ENCODE measurements at places on chromosomes 7 and 10. TPM values are rescaled to one million over a fixed set of nuclear protein-coding genes. Genes with fewer than 3 reads are reported as not detected.

GRCh38 chr10:23974746-23975272, 234.1 kb upstream of the KIAA1217 start:
- no peaks in the 10 kb centered on the region for H3K36me3 ChIP-seq
- no peak overlapping the region for H3K4me3 ChIP-seq
- DNase-seq = no peak
- H3K27me3 ChIP-seq = no peaks in the 10 kb centered on the region

GRCh38 chr7:24372961-24373955, 89.3 kb downstream of the NPY start:
- H3K4me1 ChIP-seq = no peaks in the 10 kb centered on the region
- DNase-seq = no peak
- no peaks in the 10 kb centered on the region for H3K36me3 ChIP-seq
- no peak overlapping the region for H3K27ac ChIP-seq
- H3K27me3 ChIP-seq = no peaks in the 10 kb centered on the region

DNA sequence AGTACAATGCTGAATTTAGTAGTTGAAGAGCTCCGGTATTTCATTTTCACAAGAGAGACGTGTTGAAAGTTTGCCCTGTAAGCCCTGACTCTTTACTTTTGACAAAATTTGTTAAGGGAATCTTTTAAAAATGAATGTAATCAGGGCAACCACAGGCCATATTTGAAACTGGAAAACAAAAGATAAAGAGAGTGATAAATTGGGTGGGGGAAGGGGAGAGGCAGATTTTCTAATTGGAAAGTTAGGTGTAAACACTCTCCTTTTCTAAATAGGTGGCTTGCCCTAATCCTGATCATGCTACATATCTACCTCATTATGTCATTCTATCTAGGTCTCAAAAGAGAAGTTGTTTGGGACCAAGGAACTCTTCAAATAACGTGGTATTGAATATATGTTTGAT, 90.7 kb downstream of the CABCOCO1 start:
- H3K27me3 ChIP-seq = no peaks in the 10 kb centered on the region
- no peaks in the 10 kb centered on the region for H3K36me3 ChIP-seq
- no peak for DNase-seq
- no peak overlapping the region for H3K4me3 ChIP-seq
- peaks cover 15% of the 10 kb centered on the region for H3K4me1 ChIP-seq
- no peak overlapping the region for H3K27ac ChIP-seq

GRCh38 chr7:100641860-100642533, 645 bp upstream of the TFR2 start:
- H3K36me3 ChIP-seq = no peaks in the 10 kb centered on the region
- no peak for DNase-seq
- no peaks in the 10 kb centered on the region for H3K4me1 ChIP-seq
- no peak overlapping the region for H3K27ac ChIP-seq
- H3K27me3 ChIP-seq = no peaks in the 10 kb centered on the region

GRCh38 chr7:87878208-87878735, 2.0 kb downstream of the DBF4 start:
- H3K27me3 ChIP-seq = no peaks in the 10 kb centered on the region
- H3K36me3 ChIP-seq = no peaks in the 10 kb centered on the region
- no peak for DNase-seq
- H3K4me1 ChIP-seq = peaks cover 15% of the 10 kb centered on the region
- H3K4me3 ChIP-seq = no peak overlapping the region
- H3K27ac ChIP-seq = no peak overlapping the region

DNA sequence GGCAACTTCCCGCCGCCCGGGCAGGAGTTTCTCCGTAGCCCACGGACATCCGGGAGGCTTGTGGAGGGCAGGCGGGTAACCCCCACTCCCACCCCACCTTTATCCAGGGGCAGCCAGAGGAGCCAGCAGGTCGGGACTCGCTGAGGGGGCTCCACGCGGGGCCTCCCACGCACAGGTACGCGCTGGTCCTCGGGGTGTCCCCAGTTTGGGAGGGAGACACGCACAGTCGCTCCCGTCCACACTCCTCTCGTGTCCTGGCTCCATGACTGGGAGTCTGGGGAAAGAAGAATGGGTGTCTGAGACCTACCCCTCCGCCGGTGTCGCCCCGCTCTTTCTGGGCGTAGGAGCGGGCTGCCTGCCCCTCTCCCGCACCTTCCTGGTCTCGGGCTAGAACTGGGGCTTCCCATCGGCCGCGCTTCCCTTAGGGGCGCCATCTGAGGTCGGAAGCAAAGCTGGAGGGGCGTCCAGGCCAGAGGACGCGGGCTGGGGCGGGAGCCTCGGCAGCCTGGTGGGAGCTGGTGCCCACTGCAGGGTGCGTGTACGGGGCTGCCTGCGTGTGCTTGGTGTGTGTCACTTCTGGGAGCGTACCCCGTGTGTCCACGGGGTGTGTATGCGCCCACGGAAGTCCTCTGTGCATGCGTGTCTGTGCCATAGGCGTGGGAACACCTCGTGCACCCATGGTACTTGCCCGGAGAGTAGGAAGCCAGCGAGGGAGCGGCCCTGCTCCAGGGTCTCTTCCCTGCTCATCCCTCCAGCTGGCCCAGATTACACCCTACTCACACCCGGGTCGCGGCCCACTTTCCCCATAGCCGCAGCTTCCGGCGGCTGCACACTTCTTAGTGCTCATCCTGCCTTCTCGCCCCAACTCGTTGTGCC, 73.0 kb upstream of the LEP start:
- no peaks in the 10 kb centered on the region for H3K36me3 ChIP-seq
- peaks cover 13% of the 10 kb centered on the region for H3K4me1 ChIP-seq
- no peak for DNase-seq
- H3K4me3 ChIP-seq = no peak overlapping the region

GRCh38 chr10:109726473-109726872, 196.8 kb downstream of the XPNPEP1 start:
- H3K27me3 ChIP-seq = no peaks in the 10 kb centered on the region
- H3K27ac ChIP-seq = no peak overlapping the region
- H3K4me1 ChIP-seq = no peaks in the 10 kb centered on the region
- DNase-seq = no peak
- H3K36me3 ChIP-seq = no peaks in the 10 kb centered on the region

- no peak overlapping the region for H3K4me3 ChIP-seq
- H3K4me1 ChIP-seq = no peaks in the 10 kb centered on the region
- H3K36me3 ChIP-seq = no peaks in the 10 kb centered on the region
- no peak for DNase-seq
- H3K27me3 ChIP-seq = no peaks in the 10 kb centered on the region
Measured at GRCh38 chr7:138299066-138299465, 161.0 kb upstream of the TRIM24 start.

- DNase-seq = no peak
- no peaks in the 10 kb centered on the region for H3K27me3 ChIP-seq
- H3K27ac ChIP-seq = no peak overlapping the region
Measured at GRCh38 chr10:56596257-56596656, 235.2 kb upstream of the ZWINT start.

DNA sequence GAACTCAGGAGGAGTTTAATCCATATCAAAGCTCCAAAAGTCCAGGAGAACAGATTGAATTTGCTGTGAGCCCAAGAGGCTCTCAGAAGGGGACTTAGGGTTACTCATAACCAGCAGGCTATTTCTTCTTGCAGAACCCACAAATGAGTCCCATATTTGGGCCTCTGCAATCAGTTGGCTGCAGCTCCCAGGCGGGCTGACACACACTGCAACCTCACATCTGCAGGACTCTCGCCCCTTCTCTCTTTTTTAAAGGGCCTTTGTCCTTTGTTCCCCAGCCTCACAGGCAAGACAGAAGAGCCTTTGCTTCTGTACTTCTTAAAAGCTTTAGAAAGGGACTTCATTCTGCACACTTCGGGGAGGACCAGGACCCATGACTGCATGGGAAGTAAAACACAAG, 26.7 kb downstream of the CREB3L2 start:
- H3K4me3 ChIP-seq = no peak overlapping the region
- H3K4me1 ChIP-seq = peaks cover 65% of the 10 kb centered on the region
- no peak for DNase-seq
- no peaks in the 10 kb centered on the region for H3K27me3 ChIP-seq

- no peaks in the 10 kb centered on the region for H3K36me3 ChIP-seq
- no peak overlapping the region for H3K4me3 ChIP-seq
- peaks cover 10% of the 10 kb centered on the region for H3K4me1 ChIP-seq
- H3K27ac ChIP-seq = no peak overlapping the region
- no peaks in the 10 kb centered on the region for H3K27me3 ChIP-seq
Measured at GRCh38 chr7:50959991-50960390, 177.3 kb upstream of the GRB10 start.

DNA sequence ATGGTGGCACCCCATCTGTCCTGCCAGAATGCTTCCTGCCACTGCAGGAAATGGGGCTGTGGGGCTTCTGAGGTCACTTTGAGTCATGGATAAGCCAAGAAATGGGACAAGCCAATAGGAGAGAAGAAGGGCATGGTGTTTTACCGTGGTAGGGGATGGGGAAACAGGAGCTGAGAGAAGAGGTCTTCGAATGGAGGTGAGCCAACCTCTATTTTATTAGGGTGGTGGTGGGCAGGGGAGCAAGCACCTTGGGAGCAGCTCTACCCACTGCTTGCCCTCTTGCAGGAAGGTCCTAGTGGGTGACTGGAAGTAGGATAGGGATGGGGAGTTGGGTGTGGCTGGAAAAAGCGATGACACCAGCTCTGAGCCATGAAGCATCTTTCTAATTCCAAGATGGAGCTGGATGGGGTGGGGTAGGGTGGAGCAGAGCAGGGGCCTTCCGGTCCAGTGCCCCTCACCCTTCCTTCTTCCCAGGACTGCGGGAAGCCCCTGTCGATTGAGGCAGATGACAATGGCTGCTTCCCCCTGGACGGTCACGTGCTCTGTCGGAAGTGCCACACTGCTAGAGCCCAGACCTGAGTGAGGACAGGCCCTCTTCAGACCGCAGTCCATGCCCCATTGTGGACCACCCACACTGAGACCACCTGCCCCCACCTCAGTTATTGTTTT, 9.1 kb downstream of the ZYX start:
- DNase-seq = no peak
- H3K36me3 ChIP-seq = peaks cover 14% of the 10 kb centered on the region
- no peak overlapping the region for H3K27ac ChIP-seq
- no peaks in the 10 kb centered on the region for H3K27me3 ChIP-seq

- no peaks in the 10 kb centered on the region for H3K4me1 ChIP-seq
- no peak overlapping the region for H3K4me3 ChIP-seq
- peaks cover 34% of the 10 kb centered on the region for H3K36me3 ChIP-seq
- H3K27ac ChIP-seq = no peak overlapping the region
- no peak for DNase-seq
Measured at GRCh38 chr7:157219154-157219553, 80.4 kb downstream of the UBE3C start.

DNA sequence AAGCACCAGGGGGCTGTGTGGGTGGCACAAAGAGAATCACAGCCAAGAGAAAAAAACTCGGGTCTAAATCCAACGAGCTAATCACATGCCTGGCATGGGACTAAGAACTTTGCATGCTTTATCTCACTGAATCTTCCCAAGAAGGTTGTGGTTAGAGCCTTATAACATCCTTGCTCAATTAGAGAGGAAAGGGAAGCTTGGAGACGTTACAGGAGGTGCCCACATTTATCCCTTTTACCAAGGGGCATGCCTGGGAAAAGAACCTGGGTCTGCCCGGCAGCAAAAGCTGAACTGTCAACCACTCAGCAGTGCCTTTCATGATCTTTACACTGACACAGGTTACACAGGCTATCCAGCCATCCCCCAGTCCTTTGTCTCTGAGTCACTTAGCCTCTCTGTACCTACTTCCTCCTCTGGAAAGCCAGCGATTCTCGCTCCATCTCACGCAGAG, 190.1 kb downstream of the PRPF18 start:
- no peak overlapping the region for H3K4me3 ChIP-seq
- no peak for DNase-seq
- no peaks in the 10 kb centered on the region for H3K36me3 ChIP-seq
- H3K27me3 ChIP-seq = no peaks in the 10 kb centered on the region

DNA sequence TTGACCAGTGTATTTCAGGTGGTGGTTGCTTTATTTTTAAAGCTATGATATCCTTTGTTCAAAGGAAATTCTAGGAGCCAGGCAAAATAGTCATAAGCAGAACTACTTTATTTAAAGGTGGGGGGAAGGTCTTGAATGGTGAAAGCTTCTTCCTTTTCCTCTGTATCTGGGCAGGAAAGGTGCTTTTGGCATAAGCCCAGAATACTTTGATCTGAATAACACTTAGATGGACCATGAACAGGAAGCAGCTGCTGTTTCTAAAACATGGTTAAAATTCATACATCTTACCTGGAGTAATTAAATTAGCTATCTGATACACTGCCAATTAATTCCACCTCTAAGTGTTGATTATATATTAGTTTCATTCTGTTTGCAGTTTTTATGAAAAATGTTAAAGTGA, 13.3 kb downstream of the ZNF804B start:
- peaks cover 17% of the 10 kb centered on the region for H3K4me1 ChIP-seq
- no peak for DNase-seq
- no peaks in the 10 kb centered on the region for H3K27me3 ChIP-seq
- no peaks in the 10 kb centered on the region for H3K36me3 ChIP-seq
- H3K27ac ChIP-seq = no peak overlapping the region

- H3K27me3 ChIP-seq = no peaks in the 10 kb centered on the region
- peaks cover 30% of the 10 kb centered on the region for H3K36me3 ChIP-seq
- no peak overlapping the region for H3K27ac ChIP-seq
- peak; percentile 66 for DNase-seq
- H3K4me1 ChIP-seq = peaks cover 4% of the 10 kb centered on the region
Measured at GRCh38 chr10:72340510-72341261, 14.0 kb downstream of the DNAJB12 start.

DNA sequence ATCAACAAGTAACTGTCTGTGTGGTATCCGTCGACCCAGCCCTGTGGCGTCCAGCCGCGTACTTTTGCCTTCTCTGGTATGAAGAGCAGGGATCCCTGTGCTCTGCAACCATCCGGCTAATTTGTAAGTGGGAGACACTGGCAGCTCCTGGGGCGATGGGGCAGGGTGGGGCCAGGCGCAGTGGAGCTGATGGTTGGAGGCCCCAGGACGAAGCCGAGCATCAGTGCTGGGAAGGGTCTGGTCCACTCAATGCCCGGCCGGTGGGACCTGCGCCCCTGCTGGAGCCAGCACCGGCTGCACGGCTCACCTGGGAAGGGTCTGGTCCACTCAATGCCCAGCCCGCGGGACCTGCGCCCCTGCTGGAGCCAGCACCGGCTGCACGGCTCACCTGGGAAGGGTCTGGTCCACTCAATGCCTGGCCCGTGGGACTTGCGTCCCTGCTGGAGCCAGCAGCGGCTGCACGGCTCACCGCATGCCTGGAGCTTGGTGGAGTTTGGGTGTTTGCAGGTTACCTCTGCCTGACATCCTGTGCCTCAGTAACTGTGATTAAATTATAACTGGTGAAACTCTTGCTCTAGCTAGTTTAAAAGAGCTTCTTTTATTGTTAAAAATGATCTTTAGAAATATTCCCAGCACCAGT, 96.1 kb downstream of the NKX6-2 start:
- H3K4me3 ChIP-seq = no peak overlapping the region
- no peak overlapping the region for H3K27ac ChIP-seq
- H3K27me3 ChIP-seq = no peaks in the 10 kb centered on the region
- H3K36me3 ChIP-seq = peaks cover 8% of the 10 kb centered on the region
- no peak for DNase-seq
- H3K4me1 ChIP-seq = no peaks in the 10 kb centered on the region

Gene HIP1
- 39.6 TPM for total RNA-seq

Gene NACAD
- total RNA-seq = 2.3 TPM

Gene THSD7A
- 5.7 TPM for total RNA-seq

Gene CPN1
- not detected for total RNA-seq

Gene GTPBP4
- 16.1 TPM for total RNA-seq

Gene PPP1R9A
- total RNA-seq = 89.6 TPM

Gene ZPBP
- 1.5 TPM for total RNA-seq
